ENCODE measurements at places on chromosomes 5 and 9.

- DNase-seq = no peak
Observed at GRCh38 chr5:137487600-137487999, 11.5 kb downstream of the SPOCK1 start.

GRCh38 chr5:172740428-172741205 is 30.4 kb downstream of the DUSP1 start:
- DNase-seq = no peak

- DNase-seq = no peak
Observed at GRCh38 chr5:93899026-93899600, 157.7 kb upstream of the POU5F2 start.

DNA sequence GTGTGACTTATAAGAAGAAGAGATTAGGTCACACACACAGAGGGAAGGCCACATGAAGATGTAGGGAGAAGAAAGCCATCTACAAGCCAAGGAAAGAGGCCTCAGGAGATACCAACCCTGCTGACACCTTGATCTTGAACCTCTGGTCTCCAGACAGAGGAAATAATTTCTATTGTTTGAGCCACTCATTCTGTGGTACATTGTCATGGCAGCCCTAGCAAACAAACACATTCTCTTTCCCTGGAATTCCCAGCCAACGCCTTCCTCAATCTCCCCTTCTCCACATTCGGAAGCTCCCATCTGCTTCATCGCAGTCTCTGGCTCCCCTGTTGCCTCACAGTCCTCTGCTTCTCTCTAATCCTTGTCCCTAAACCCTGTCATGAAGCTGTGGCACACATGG is 16.7 kb downstream of the PTGS1 start:
- no peak for DNase-seq

DNA sequence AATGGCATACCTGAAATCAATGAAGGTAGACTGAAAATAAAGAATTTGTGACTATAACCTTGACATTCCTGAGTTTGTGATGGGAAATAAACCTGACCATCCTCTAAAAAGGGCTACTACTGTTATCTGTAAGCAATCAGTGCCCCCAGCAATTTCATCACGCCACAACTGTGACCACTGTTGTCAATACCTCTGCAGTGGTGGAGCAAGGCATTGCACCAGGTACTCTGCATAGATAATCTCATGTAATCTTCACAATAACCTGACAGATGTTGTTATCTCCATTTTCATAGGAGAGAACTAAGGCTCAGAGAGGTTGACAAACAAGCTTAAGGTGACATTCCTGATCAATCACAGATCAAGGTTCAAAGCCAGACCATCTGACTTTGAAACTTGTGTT is 38.5 kb upstream of the FRRS1L start:
- DNase-seq = no peak

DNA sequence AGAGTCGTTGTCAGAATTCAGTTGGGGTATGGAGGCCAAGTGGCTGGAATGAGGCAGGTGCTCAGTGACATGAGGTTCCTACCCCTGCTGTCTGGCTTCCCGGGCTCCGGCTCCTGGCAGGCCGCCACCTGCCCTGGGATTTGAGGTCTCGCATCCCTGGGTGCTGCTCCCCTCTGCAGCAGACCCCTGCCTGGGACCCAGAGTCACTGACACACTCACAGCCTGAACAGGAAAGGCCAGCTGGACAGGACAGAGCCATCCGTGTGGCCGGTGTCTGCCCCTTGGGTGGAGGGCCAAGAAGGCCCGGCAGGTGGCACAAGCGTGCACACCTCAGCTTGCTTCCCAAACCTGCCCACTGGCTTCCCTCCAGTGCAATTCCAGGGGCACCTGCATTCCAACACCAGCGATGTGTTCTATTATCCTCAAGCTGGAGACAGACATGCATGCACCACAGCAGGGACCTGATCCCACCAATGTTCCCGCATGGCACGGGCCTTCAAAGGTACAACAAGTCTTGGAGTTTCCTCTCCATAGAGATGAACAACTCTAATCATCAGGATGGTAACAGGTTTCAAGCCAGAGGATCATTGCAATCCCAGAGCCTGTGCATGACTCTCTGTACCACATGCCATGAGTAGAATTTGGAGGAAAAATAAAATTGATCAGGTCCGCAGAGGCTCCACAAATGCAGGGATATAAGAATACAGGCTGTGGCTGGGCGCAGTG is 45.6 kb upstream of the RNF130 start:
- DNase-seq = no peak

GRCh38 chr9:26325444-26325829 is 567.2 kb downstream of the CAAP1 start:
- DNase-seq = no peak

DNA sequence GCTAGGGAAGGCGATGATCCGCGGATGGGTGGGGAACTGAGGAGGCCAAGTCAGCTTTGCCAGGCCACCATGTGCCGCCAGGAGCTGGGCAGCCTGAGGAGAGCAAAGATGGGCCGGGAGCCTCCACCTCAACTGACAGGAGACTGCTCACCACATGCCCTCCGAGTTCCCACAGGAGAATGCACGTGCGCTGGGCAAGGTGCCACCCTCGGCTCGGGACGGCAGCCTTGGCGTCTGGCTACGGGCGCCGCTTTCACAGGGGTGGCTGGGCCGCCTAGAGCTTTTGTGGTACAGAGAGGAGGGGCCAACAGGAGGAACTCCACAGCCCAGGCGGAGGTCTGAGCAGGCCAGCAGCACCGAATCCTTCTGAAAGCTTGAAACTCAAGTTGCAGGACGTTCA is 5.3 kb upstream of the TBC1D9B start:
- DNase-seq = no peak

- DNase-seq = no peak
Observed at GRCh38 chr9:109729513-109729912, 50.5 kb upstream of the PALM2AKAP2 start.

DNA sequence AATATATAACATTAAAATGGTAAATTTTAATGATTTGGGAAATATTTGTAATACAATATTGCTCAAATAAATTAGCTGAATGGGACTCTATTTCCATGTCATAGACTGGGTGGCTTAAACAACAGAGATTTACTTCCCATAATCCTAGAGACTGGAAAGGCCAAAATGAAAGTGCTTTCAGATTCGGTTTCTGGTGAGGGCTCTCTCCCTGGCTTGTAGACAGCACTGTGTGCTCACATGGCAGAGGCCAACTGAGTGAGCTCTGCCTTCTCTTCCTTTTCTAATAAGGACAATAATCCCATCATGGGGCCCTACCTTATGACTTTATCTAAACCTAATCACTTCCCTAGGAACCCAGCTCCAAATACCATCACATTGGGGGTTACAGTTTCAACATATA is 196.2 kb downstream of the MARCHF11 start:
- DNase-seq = no peak

- no peak for DNase-seq
Observed at GRCh38 chr5:111806156-111806555, 49.2 kb upstream of the NREP start.
